ENCODE measurements at places on chromosomes 5 and 9. TPM values are rescaled to one million over a fixed set of nuclear protein-coding genes. Genes with fewer than 3 reads are reported as not detected.

SUSD3 gene
- total RNA-seq: 4.6 TPM

SLC1A3 gene
- total RNA-seq: 3.1 TPM

NCBP1 gene
- total RNA-seq: 42.9 TPM

PCDHA13 gene
- total RNA-seq: under 0.01 TPM

SLC6A19 gene
- total RNA-seq: not detected

WDR38 gene
- total RNA-seq: not detected

All from fibroblast of lung (primary cell).